ENCODE measurements at places on chromosomes 5 and 9.

DNA sequence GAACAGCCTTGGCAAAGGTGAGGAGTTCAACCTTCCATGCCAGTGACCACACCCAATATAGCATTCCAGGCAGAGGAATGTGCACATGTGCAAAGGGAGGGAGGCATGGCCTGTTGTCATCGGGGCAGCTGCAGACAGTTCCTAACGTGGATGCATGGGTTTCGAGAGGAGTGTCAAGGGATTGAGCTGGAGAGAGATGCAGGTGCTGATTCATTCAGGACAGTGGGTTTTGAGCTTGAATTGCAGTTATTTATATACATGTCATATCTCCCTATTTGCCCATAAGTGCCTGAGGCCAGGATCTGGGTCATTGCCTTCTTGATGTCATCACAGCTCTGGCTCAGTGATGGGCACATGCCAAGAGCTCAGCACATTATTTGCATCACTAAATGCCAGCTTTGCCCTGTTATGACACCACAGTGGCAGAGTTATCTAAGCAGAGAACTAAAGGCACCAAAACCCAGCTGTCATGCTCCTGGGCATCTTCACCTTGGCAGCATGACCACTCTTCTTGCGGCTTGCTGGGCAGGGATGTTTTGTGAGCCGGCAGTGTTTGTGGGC, 278.0 kb downstream of the NTRK2 start:
- DNase-seq: no peak

- DNase-seq: peak; percentile 32
These were observed 2.1 kb downstream of the CHSY3 start for GRCh38 chr5:129906177-129906887.

DNA sequence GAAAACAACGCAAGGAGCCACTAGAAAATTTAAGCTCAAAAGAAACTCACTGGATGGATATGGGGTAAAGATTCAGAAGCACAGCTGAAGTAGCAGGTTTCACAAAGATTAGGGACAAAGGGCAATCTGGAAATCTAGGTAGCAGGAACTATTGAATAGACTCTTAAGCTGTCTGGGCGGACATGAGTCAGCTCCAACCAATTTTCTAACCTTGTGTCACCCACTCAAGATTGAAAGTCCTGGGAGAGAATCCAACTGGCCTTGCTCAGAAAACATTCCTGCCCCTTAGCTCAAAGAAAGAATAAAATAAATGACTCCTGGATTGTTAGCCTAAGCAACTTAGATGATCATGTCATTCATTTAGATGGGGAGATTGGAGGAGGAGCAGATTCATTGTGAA, 69.2 kb downstream of the STK32A start:
- no peak for DNase-seq

GRCh38 chr5:167754501-167755021, 536.9 kb upstream of the WWC1 start:
- no peak for DNase-seq

- no peak for DNase-seq
These were observed 307.0 kb downstream of the ARRDC3 start for GRCh38 chr5:91076138-91076537.

DNA sequence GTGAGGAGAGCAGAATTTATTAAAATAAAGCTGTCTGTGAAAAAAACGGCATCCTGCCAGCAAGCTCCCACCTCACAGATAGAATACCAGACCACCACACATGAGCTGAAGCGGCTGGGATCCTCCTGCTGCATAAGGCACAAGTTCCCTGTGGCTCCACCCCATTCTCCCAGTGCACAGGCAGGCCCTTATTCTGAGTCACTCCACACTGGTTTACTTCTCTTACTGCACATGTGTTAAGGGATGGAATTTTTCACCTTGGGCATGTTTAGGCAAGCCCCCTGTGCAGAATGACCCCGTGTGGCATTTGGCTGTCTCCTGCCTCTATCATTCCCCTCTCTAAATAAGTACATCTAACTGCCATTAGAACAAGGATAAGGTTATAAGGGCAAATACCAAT, 115.0 kb upstream of the ELAVL2 start:
- DNase-seq: no peak

- DNase-seq: no peak
These were observed 9.2 kb upstream of the PHYHD1 start for GRCh38 chr9:128911529-128912035.

Data from D341Med (cell line).